Activated T-cell treated with anti-CD3 and anti-CD28 coated beads for 1 hour (primary cell): ENCODE measurements at places on chromosomes 3 and 15.

- DNase-seq: no peak
Observed at GRCh38 chr3:47342151-47342550, 38.7 kb upstream of the PTPN23 start.

DNA sequence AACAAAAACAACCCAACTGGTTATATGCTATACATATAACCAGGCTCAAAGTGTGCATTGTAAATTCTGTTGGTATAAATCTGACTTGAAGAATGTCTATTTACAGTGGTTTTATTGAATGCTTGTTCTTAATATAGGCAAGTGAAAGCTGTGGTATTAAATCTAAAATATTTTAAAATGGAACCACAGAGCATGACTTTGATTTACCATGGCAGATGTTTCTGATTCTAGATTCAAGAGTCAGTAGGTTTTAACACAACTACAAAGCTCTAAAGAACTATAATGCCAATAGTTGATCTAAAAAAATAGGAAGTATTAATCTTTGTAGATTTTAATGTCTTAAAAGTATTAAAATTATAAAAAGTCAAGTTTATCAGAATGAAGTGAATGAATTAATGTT, 141.9 kb upstream of the PLSCR5 start:
- no peak for DNase-seq

- DNase-seq: no peak
Observed at GRCh38 chr3:123111640-123112039, 44.8 kb downstream of the PDIA5 start.

DNA sequence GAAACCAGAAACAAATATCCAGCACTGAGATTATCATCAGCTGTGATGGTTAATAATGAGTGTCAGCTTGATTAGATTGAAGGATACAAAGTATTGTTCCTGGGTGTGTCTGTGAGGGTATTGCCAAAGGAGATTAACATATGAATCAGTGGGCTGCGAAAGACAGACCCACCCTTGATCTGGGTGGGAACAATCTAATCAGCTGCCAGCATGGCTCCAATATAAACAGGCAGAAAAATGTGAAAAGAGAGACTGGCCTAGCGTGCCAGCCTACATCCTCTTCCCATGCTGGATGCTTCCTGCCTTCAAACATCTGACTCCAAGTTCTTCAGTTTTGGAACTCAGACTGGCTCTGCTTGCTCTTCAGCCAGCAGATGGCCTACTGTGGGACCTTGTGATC, 869.5 kb downstream of the SI start:
- no peak for DNase-seq

DNA sequence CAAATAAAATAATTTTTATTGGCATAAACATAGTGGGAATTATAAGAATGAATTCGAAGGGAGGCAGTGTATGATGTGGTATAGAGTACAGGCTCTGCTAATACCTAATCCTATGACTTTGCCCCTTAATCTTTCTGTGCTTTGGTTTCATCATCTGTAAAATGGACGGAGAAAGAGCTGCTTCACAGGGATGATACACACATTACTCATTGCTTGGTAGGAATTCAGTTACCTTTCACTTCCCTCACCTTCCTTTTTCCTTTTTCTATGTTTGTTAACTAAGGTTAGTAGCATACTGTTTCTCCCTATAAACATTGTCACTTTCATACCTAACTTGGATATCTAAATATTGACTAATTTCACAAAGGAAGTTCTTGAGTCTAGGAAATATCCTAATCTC, 36.2 kb downstream of the LEKR1 start:
- no peak for DNase-seq
